NT2/D1 (cell line): ENCODE measurements at places on chromosomes 6 and 20.

DNA sequence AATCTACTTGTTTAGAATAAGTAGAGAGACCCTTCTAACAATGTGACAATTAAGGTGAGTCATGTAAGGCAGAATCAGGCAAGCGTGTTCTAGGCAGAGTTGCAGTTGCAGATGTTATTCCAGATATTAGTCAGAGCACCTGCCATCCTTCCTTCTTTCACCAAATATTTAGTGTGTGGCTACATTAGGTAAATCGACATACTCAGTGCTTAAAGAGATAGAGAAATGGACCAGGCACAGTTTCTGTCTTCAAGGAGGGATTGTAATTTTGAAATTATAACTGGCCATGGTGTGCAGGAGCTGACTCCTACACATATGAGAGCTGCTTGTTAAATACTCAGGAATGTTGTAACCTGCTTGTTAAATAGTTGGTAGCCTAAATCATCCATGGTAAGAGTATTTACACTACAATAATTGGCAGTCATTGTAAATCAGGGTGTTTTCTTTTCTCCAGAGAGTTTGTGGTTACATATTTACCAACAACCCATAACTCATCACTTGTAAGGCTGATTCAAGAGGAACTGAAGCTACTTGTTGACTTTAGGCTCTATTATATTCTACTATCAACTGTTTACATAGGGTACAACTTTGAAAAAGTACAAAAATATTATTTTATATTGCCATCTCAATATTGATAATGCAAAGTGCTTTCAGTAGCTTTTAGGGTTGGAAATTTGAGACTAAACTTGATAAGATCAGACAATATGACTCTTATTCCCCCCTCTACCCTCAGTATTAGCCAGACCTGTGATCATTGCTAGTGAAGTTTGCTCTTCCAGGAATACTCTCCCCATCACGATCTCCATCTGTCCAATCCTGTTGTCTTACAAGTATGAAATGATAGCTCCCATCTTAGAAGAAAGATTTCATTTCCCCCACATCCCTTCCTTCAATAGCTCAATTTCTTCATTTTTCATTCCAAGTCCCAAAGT, 607.1 kb downstream of the COL12A1 start:
- DNase-seq = no peak

DNA sequence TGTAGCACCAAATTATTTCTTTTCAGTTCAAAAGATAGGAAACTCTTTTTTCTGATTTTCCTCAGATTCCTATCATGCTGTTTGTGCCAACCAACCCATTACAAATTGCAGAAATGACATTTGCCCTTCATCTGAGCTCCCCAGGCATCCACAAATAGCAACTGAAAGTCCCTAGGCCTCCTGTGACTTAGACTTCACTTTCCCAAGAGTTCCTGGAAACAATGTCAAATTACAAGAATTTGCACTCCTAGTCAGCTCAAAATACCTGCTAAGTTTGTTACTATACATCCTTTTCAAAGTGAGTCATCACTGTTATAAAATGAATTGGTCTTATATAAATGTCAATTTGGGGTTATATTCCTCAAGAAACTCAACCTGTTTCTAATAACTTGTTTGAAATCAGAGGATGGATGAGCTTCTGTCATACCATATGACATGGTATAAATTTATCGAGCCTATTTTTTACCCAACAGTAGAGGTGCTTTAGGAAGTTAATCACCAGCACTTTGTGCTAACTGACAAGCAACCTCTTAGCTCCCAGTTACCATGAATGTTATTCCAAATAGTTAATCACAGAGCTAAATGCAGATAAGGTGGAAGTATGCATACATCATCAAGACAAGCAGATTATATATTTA, 256.5 kb downstream of the HACE1 start:
- DNase-seq = no peak

- DNase-seq = peak; percentile 64
Measured at GRCh38 chr20:47854687-47855212, 69.5 kb upstream of the SULF2 start.

DNA sequence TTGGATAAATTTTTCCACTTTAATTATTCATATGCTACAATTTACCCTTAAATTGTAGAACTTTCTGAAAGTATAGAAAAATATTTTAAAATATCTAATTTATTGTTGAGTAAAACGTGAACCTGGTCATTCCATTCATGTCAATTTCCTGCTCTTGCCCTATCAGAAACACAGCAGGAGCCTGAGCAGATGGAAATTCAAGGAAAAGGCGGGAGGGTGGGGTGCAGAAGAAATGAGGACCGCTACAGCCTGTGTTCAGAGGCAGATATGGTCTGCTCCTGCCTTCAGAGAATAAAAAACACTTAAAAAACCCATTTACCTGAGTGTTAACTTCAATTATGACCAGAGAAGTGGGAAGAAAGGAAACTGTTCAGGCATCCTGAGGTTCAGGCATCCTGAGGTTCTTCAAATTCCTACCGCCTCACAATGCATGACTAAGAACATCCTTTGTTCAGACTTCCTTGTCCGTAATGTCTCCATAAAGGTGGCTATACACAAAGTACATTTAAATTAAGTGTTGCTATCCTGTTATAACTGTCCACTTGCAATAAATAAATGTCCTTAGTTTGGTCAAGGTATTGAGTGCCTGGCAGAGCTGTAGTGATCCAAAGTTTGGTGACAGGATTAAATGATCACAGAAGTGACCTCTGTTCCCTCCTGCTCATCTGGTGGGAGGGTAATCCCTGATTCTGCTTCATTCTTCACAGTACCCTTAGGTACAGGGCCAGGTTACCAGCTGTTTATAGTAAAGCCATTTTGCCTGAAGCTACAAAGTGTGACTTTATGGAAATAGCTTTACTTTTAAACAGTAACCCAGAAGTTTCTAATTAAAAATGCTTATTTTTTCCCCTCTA, 109.1 kb downstream of the MAN1A1 start:
- peak; percentile 15 for DNase-seq

GRCh38 chr6:30483677-30484279, 5.5 kb upstream of the HLA-E start:
- no peak for DNase-seq

DNA sequence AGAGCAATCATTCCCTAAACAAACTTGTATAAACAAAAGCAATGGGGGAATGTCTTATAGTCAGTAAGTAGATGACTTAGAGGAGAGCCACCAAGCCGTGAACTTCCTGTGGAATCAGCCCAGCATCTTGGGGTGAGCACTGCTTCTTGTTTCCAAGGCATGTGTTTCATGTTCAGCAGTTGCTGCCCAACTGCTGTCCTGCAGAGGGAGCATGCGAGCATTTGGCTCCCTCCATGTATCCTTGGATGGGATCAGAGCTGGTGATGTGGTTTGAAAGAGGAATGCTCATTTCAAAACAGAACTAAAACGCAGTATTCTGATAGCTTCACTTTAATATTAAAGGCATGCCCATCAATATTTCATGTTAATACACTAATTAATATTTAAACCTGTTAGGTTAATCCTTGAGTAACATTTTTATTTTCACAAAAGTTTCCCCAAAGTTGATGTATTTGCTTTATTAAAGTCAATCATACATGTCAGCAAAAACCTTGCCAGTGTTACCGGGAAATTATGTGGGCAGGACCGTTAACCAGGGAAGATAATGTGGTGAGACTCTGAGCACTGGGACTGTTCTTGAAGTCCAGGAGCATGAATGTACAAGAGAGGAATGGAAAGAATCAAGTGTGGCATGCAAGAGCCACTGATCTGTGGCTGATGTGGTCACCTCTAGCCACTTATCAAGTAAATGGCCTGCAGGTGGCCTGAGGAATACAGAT, 172.1 kb upstream of the GGTLC1 start:
- DNase-seq = peak; percentile 30

DNA sequence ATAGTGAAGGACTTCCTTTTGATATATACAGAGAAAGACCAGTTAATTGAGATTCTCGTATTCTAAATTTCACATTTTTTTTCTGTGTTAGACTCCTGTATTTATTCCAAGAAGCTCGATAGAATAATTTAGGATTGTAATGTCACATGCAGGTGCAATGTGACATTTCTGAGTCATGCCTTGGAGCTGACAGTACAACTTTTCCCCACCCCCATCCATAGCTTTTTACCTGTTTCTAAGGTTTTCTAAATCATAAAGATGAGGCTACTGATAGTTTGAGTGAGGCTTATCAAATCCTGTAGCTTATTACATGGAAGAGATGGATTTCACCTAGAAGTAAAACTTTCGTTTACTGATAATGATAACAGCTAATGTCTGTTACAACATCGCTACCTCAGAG, 37.6 kb downstream of the FLRT3 start:
- no peak for DNase-seq
